HFF-Myc (cell line): ENCODE measurements at places on chromosomes 5 and 9.
A peak's percentile ranks its signal among the peaks of the same experiment; 100 is the strongest.

DNA sequence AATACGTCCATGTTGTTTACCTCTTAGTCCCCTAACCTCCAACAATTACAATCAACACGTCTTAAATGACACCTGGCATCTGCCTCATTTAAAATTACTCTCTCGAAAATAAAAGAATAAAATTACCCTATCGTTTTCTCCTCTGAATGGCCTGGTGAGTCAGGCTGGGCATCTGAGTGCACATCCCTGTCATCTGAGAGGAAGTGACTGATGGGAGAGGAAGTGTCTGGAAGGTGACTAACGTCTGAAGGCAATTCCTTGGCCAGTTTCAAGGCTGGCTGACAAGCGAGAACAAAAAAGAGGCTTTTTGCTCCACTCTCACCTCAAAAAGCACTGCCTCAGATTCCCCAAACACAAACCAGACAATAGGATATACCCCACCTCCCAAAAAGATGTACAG is 57.7 kb downstream of the MAPKAP1 start:
- DNase-seq = peak; percentile 55

DNA sequence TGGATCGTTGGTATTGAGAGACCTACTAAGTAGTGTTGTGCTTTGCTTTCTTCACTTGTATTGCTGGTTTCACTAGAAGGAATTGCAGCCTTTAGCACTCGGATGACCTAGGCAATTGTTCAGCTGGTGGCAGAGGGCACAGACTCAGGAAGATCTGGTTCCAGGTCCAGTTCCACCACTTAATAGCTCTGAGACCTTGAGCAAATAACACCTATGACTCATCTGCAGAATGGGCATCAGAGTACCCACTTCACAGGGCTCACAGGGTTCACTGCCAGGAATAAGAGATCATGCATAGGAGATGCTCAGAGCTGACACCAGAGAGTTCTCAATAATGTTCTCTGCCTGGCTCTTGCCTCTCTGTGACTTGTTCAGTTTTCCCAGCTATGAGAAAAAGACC is 133.6 kb downstream of the SIL1 start:
- DNase-seq = no peak

DNA sequence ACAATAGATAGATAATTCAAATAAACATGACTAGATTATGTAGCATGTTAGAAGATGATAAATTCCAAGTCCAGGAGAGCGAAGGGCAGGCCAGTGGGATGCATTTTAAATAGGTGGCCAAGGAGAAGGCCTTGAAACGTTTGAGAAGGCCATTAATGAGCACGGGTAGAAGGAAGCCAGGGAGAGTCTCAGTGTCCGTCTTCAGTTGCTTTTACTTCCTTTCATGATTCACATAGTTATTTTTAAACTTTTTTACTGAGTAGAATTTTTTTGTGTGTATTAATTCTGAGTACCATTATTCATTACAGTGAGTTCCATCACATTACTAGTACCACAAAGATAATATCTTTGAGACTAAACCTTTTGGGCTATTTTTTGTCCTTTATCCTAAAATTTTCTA is 259.2 kb downstream of the ARRDC3 start:
- DNase-seq = no peak

GRCh38 chr9:93346231-93347112 is 105.0 kb upstream of the FAM120A start:
- DNase-seq = no peak

GRCh38 chr5:148790545-148791333 is 35.7 kb upstream of the ADRB2 start:
- no peak for DNase-seq

DNA sequence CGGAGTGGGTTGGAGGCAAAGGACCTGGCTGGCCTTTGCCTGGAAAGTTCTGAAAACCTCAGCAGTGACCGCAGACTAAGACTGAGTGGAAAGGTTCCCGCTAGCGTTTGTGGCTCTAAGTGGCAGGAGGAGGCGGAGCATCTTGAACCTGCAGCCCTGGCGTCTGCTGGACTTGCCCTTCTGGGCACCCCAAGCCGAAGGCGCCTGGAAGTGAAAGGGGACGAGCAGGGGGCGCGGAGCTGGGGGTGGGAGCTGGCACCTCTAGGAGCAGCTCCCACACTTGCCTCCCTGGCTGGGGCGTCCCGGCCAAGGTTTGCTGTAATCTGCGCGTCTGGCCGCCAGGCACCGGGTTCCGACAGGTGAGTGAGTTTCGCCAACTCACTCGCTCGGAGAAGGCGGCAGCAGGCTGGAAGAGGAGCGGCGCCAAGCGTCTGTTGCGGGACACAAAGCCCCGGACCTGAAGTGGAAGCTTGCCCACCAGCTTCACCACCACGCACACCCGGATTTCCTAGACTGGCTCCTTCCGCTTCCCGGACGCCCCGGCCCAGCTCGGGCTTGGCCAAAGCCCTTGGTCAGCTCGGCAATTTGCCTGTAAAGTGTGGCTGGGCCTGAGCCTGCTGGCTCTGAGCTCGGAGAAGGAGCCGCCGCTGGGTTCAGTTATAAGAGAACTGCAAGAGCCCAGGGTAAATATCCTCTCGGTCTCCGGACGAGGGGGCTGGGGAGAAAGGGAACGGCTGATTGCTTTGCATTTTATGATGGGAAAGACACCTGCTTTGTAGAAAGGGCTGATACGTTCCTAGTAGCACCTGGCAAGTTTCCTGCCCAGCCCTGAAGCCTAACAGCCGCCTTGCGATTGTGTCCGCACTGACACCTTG is at the start of gene GNA14:
TSS of gene GNA14 (minus strand) at position 89 of the 875 bp plus-strand sequence. CDS start 529 bp downstream, outside the sequence.
- no peak for DNase-seq

GRCh38 chr9:130868230-130868629 is 28.4 kb downstream of the QRFP start:
- no peak for DNase-seq

DNA sequence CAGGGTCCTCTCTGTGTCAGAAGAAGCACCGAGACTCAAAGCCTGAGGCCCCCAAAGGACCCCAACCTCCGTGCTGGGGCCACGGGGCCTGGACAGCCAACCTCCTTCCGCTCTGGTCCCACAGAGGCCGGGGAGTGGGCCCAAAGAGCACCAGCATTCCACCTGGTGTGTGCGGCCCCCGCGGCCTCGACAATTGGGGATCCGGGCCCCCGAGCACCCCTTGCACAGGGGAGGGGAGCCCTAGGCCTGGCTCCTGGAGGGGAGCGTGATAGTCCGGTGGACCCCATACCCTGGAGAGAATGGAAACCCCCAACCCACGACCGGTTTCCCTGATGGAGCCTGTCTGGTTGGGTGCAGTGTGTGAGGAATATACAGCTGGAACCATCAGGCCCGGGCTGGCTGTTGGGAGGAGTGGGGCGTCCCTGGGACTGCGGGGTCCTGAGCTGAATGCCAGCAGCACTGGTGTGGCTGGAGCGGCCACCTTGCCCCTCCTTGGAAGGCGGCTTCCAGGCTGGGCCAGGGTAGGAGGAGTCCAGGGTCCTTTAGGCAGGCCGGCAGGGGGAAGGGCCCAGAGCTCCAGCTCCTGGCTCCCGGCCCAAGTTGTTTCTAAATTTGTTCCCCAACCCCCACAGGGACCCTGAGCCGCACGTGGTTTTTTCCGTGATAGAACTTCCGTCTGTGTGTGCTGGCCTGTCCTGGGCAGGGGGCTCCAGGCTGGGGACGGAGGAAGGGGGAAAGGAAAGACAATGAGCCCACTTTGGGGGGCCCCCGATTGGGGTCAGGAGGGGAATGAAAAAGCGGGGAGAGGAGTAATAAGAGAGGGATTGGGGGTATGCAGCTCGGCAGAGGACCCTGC is 825 bp upstream of the TOR4A start:
- peak; percentile 59 for DNase-seq

- DNase-seq = no peak
Measured at GRCh38 chr9:120490888-120491595, 88.9 kb downstream of the CDK5RAP2 start.

- no peak for DNase-seq
Measured at GRCh38 chr5:168693297-168693696, 114.1 kb upstream of the PANK3 start.

DNA sequence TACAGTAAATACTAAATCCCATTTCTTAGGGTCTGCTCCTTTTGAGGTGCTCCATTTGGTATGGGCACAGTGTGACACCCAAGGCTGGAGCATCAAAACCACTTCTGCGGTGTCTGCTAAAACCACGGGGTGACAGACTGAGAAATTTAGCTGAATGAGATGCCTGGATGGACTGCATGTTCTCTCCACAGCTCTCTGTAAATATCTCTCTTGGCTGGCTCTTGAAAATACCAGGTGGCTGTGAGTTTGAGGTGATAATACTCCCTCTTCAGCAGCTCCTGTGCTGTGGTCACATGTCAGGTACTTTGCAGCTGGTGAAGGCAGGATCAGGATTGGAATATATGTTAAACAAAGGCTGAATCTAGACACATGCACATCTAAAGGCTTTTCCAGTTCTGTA is 93.7 kb upstream of the SIMC1 start:
- no peak for DNase-seq

DNA sequence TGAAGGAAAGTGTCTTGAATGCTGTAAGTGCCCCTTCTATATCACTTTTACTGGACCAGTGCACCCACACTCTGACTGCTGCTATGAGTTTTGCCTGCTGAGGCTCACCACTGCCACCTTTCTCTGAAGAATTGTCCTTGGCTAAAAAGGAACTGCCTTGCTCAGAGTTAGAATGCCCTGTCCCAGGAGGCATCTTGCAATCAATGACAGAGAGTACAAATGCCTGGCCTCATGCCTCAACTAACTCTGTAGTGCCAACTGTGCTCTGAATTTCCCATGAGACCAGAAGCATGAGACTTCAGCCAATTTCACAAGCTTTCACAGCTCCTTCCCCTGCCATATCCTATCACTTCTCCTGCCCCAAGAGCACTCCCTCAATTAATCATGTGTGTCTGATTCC is 569.7 kb downstream of the ZNF608 start:
- no peak for DNase-seq

DNA sequence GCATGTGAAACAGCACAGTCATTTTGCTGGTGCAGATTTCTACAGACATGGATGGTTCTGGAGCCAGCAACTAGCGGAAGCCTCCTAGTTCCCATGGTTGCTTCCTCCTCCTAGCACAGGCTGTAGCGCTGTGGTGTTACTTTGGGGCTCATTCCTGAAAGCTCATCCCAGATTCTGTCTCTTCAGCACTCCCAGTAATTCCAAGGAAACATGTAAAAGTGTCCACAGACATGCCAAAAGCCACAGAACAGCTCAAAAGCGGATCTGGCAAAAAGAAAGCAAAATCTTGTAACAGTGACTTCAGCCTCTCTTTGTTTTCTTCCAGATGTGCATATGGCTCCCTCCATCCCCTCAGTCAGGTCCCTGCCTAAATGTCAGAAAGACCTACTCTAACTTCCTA is 144.1 kb downstream of the CEP120 start:
- no peak for DNase-seq

DNA sequence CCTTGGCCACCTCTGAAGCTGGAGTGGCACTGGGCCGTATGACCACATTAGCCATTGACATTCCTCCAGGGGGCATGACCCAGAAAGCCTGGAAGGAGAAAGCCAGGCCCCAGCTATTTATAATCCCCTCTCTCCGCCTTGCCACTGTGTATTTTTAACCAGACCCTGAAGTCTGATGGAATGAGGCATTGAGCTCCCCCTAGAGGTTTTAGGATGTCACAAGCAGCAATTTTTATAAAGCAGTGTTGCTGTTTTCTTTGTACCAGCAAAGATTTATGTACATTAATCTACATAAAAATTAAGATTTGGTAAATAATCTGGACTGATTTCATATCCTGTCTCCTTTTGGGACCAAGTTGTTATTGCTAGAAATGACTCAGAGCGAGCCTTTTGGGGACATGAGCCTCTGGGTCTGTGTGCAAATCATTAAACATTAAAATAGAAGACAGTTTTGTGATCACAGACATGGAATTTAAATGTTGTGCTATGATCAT is 127.1 kb downstream of the TRIO start:
- peak; percentile 49 for DNase-seq

DNA sequence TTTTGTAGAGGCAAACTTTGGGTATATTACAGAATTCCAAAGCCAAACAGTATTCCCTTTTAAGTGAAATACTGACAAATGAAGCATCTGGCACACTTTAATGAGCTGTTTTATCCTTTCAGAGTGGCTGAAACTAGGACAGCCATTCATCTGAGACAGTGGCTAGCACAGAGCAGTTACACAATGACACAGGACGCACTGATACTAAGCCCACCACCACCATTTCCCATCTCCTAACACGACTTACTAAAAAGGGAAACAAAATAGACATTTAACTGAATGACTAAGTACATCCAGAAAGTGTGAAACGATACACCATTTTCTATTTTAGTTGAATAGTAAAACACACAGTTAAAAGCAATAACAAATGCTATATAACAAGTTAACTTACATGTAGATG is 120.4 kb upstream of the RETREG1 start:
- DNase-seq = no peak

DNA sequence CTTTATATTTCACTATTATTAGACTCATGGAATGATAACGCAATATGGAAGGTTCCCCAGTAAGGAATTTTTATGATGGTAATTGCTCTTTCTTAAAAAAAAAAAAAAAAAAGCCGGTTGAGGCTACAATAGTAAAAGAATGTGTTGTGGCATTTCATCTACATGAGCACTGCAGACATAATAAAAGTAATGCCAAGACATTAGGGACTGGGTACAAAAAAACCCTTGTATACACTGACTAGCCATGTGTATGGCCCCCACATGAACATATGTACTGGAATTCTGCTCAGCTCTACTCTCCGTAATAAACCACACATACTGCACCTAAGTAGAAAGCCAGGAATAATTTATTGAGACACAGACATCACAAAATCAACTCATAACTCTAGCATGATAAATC is 218.4 kb downstream of the ADAMTS6 start:
- DNase-seq = no peak

GRCh38 chr5:74232276-74232675 is 408.3 kb downstream of the ENC1 start:
- DNase-seq = peak; percentile 40

DNA sequence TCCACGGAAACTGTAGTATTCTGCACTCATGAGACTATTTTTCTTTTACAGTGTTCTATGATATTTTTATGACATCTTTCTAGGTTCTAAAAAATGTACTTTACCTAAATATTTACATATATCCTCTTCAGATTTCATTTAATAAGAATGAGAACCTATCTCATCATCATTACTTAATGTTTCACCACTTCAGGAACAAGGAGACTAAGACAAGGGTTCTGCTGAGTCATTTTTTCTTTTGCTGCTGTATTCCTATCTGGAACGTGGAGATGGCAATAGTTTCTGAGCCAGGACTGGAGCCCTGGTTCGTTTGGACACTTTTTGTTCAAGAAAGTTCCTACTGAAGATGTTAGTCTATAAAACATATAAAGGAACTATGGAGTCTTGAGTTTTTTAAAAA is 258.2 kb upstream of the MAP3K1 start:
- DNase-seq = no peak

- no peak for DNase-seq
Measured at GRCh38 chr5:165574100-165574499, 2068.7 kb downstream of the MAT2B start.

DNA sequence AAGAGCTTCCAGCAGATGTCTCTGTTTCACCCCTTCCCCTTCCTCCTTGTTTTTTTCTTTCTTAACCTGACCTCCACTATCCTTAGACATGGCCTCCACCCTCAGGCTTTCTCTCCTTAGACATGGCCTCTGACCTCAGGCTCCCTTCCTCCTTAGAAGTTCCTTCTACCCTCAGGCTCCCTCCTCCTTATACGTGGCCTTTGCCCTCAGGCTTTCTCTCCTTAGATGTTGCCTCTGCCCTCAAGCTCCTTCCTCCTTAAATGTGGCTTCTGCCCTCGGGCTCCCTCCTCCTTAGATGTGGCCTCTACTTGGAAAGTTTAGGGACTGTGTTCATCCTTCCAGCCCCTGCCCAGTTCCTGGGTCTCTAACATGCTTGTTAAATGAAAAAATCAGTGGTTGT is 180.4 kb upstream of the S1PR3 start:
- DNase-seq = no peak

- DNase-seq = no peak
Measured at GRCh38 chr5:138978080-138978479, 102.9 kb upstream of the LRRTM2 start.

GRCh38 chr5:174828804-174829510 is 104.6 kb downstream of the MSX2 start:
- DNase-seq = no peak
